ENCODE measurements at places on chromosomes 13 and 19.

- DNase-seq: peak; percentile 52
Measured at GRCh38 chr13:76991432-76991795, 467 bp upstream of the CLN5 start.

DNA sequence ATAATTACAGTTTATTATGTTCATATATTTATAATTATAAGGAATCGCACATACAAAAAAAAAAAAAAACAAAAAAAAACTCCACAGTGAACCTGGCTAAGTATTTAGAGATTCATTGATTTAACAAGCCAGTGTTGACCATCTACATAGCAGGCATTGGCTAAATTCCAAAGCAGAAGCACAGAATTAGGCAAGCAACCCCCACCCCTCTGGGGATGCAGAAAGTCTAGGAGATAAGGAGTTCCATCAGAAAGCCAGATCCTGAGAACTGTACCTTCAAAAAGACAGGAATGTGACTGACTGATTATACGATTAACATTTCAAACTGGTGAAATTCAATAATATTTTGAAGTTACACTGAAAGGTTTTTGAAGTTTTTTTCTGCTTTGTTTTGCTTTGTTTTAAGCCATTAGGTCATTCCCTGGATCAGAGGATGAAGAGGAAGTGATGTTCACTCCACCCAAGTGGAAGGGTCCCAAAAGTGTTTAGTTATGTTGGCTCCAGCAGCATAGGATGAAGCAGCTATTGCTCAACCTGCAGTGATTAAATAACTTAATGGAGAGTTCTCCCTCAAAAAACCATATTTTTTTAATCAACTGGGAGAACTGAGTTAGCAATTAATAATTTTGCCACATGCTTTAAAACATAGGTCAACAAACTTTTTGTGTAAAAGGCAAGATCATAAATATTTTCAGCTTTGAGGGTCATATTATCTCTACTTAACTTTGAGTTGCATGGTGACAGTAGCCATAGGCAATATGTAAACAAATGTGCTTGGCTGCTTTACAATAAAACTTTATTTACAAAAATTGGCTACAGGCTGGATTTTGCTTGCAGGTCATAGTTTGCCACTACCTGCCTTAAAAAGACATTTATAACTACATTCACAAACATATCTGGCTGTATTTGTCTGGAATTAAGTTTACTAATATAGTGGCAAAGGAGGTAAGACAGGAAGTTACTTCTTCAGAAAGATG is 49.6 kb downstream of the DOCK9 start:
- DNase-seq: no peak

DNA sequence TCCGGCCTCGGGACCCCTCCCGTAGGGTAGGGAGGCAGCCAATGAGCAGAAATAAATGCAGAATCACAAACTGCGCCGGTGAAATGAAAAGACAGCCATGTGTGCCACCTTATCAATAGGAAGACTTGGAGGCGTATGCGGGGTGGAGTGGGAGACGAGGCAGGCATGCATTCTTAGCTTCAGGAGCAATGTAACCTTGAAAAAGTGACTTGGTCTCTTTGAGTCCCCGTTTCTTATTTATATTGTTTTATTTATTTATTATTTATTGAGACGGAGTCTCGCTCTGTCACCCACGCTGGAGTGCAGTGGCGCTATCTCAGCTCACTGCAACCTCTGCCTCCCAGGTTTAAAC is 16.0 kb downstream of the SSC5D start:
- DNase-seq: no peak

GRCh38 chr13:47816831-47817230 is 184.2 kb downstream of the SUCLA2 start:
- no peak for DNase-seq

- no peak for DNase-seq
Measured at GRCh38 chr13:28357247-28357825, 137.6 kb downstream of the FLT1 start.

- DNase-seq: no peak
Measured at GRCh38 chr13:25662516-25662915, 290.7 kb downstream of the ATP8A2 start.

DNA sequence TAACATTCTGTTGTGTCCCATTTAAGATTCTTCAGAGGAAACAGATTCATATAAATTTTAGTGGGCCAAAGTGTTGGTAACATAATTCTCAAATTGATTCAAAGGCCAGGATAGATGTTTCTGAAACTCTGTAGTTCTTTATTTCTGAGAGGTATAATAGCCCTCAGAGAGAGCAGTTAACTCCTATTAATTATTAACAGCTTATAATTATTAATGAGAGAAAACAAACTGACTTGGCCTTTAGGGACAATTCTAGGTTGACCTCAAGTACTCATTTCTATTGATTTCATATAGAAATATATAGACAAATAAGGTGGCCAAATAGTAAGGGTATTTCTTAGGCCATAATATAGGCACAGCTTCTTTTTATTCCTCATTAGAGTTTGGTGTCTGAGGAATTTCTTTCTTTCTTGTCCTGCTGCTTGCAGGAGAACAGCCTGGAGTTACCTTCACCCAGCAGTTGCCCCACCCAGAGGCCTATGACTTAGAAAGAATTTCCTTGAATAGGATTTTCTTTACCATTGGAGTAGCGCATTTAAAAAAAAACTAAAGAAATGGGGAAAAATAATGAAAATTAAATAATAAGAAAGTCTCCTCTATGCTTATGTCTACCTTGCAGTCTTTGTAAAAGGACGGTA is 1430.1 kb upstream of the SPRY2 start:
- DNase-seq: no peak

- no peak for DNase-seq
Measured at GRCh38 chr13:97659602-97660001, 225.6 kb downstream of the RAP2A start.

DNA sequence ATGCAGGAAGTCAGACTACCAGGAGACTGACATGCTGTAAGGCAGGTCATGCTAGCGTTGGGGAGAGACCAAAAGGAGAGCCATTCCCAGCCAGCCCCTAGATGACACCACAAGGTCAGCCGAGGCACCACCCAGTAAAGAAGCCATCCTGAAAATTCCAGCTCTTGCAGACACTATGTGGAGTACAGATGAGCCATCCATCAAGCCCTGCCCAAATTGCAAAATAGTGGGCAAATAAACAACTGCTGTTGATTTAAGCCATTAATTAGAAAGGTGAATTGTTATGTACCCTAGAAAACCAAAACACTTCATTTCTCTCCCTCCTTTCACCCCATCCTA is 82.1 kb downstream of the TBC1D4 start:
- no peak for DNase-seq

DNA sequence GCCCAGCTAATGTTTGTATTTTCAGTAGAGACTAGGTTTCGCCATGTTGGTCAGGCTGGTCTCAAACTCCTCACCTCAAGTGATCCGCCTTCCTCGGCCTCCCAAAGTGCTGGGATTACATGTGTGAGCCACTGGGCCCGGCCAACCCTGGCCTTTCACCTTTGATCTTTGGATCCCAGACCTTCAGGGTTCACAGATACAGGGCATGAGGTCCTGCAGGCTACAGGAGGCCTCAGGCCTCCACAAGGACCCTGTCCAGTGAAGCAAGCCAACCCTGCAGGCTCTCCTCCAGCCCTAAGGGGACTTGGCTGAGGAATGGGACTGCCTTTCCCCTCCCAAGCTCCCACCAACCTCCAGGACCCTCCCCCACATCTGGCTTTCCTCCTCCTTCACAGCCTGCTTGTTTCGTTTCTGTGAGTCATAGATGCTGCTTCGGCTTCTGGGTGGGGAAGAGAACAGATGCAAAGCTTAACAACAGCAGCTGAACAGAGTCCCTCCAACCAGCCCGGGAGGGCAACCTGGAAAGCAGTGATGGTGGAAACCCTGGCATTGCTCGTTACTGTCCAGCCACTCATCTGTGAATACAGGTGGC is 11.8 kb downstream of the ARHGEF18 start:
- no peak for DNase-seq

DNA sequence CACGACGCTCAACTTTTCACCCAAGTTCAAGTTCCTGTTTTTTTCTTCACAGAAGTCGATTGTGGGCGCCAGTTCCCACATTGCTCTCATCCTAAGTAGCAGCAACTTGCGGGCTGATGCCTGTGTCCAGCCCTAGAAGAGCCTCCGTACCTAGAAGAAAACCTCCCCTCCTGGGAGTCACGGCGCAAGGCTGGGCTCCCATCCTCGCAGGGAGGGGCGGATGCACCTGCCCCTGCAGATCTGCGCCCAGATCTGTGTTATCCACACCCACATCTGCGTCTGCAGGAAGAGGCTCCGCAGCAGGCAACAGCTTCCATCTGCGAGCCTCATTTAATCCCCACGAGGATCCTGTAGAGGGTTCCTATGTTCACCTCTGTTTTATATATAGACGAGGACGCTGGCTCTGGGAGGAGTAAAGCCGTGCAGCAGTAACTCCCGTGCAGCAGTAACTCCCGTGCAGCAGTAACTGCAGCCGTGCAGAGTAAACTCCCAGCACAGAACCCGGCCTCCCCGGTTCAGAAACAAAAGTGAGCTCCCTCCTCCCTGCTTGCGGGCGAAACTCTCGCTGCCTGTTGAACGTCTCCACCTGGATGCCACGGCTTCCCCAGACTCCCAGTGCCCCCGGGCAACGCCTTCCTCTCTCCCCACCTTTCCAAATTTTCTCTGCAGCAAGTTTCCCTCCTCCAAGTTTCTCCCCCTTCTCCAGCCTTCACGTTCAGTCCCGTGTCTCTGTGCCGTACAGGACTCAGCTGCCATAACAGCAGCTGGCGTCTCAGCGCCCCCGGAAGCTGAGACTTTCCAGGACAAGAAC is 23.5 kb upstream of the LAIR1 start:
- DNase-seq: no peak

GRCh38 chr19:5826531-5827341 is 12.8 kb downstream of the FUT6 start:
- DNase-seq: peak; percentile 86

GRCh38 chr13:92390217-92390616 is 836.4 kb upstream of the GPC6 start:
- no peak for DNase-seq

GRCh38 chr13:81171065-81171647 is 830.2 kb upstream of the SPRY2 start:
- DNase-seq: no peak

DNA sequence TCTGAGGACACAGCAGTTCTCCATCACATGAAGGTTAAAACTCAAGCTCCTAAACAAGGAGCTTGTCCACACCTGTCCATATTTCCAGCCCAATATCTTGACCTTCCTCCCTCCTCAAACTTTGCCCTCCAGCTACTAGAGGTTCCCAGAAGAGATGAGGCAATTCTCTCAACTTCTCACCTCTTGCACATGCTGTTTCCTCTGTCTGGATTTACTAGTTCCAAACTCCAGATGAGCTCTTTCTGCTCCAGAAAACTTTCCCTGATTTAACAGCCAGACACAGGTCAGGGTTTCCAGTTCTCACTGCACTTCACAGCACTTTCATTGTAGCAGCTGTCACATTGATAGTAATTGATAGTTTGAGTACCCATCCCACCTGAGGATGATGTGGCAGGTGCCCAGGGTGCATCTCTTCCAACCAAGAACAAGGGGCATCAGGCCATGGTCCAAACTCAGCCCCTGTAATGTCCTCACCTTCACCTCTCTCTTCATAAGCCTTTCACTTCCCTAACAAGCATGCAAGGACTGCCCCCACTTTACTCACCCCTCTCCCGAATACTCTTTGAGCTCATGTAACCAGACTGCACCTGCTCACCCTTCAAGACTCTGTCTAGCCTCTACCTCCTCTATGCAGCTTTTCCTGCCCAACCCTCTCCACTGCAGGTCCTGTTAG is 3.0 kb upstream of the WDFY2 start:
- DNase-seq: no peak

- DNase-seq: no peak
Measured at GRCh38 chr13:75415171-75415570, 66.8 kb downstream of the TBC1D4 start.

- DNase-seq: no peak
Measured at GRCh38 chr19:34193439-34193838, 21.1 kb downstream of the LSM14A start.

DNA sequence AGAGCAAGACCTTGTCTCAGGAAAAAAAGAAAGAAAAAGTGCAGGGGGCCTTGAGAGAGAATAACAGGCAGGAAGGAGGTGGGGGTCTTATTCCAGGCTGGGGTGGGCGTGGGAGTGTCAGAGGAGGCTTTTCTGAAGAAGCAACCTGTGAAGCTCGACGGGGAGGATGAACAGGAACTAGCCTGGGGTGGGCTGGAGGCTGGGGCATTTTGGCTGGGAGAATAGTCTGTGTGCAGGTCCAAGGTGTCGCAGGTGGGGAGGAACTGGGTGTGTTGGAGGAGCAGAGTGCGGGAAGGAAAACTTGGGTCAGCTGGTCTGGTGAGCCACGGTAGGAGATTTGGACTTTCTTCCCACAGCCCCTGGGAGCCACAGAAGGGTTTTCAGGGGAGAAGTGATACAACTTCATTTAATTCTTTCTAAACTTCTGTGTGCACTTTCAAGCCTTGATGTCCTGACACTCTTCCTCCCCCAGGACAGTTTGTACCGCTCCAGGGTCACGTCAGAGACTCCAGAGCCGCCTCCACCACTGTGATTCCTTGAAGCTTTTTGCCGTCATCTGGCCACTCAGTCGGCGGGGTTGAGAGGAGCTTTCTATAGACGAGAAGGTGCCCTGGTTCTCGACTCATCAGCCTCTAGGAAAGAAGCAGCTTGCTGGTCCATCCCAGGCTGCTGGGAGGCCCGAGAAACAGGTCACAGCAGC is 138.7 kb downstream of the SIPA1L3 start:
- no peak for DNase-seq

GRCh38 chr19:13195678-13196077 is 45.5 kb downstream of the IER2 start:
- no peak for DNase-seq

- DNase-seq: no peak
Measured at GRCh38 chr19:29090783-29091526, 122.0 kb downstream of the UQCRFS1 start.

DNA sequence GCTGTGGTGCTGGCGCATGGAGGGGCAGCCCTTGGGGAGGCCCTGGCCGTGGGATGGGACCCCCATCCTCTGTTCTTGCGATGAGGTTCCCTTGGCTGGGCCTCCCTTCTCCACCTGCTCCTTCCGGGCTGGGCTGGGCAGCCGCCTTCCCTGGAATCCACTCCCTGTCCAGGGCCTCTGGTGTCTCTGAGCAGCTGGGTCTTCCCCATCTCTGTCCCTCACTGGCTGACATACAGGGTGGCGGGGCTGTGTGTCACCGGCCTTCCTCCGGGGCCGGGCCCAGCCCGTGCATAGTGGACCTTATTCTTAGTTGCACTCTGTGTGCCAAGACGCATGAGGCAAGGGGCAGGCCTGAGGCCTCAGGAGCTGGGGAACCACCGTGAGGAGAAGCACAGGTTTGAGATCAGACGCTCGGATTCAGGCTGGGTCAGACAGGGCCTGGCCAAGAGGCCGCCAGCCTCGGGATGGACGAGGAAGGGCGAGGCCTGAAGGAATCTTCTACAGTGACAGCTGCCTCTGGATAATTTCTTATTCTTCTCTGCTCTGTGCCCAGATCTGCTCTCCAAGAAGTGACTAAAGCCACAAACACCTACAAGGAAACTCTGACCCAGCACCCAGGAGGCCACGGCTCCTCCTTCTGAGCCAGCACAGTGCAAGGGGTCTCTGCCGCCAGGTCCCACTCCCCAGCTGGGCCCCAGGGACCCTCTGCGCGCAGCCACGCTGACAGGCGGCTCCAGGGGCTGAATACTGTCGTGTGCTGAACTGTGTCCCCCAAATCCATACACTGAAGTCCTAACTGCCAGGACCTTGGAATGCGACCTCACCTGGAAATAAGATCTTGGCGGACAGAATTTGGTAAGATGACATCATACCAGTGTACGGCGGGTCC is 11.0 kb downstream of the SGTA start:
- DNase-seq: no peak

- no peak for DNase-seq
Measured at GRCh38 chr13:73355134-73355533, 296.3 kb downstream of the KLF5 start.

GRCh38 chr13:110518226-110518525 is 43.3 kb downstream of the RAB20 start:
- no peak for DNase-seq
